ENCODE measurements at places on chromosomes 5 and 9.
A peak's percentile ranks its signal among the peaks of the same experiment; 100 is the strongest.

DNA sequence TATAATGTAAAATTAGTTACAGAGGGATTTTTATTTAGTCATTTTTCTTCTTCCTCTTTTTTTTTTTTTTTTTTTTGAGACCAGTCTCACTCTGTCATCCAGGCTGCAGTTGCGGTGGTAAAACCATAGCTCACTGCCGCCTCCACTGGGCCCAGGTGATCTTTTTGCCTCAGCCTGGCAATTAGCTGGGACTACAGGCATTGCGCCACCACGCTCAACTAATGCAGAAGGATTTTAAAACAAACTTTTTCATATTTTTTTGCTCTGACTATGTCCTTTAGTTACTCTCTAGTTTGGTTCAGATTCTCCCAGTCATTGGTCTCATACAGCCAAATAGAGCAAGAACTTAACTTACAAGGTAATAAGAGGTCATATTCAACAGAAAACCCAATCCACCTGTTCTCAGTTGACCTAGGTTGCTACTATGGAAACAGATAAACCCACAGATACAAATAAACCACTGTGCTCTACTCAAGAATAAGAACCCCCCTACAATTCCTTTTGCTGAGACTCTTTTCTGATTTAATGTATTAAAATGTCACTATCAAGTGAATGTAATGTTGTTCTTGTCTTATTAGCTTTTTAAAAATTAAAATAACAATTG is 50.1 kb upstream of the TTC39B start:
- no peak for DNase-seq

DNA sequence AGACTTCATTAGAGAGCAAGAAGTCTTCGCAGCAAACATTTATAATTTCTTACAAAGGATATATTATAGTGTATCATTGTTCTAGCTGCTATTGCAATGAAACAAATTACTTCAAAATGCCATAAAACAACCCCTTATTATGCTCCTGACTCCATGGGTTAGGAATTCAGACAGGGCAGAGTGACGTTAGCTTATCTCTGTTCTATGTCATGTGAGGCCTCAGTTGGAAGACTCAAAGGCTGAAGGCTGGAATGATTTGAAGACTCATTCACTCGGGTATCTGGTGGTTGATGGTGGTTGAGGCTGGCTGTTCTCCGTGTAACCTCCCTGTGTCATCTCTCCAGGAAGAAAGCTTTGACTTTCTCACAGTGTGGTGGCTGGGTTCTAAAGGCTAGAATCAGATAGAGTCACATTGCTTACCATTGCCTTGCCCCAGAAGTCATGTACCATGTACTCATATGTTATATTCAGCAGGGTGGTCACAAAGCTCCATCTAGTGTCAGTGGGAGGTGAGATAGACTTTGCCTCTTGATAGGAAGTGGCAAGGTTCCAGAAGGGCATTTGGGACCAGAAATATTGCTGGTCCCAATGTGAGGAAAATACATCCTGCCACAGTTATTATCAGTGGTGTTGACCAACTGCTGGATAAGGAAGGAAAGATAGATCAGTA is 226.9 kb downstream of the TMEM38B start:
- DNase-seq = no peak

DNA sequence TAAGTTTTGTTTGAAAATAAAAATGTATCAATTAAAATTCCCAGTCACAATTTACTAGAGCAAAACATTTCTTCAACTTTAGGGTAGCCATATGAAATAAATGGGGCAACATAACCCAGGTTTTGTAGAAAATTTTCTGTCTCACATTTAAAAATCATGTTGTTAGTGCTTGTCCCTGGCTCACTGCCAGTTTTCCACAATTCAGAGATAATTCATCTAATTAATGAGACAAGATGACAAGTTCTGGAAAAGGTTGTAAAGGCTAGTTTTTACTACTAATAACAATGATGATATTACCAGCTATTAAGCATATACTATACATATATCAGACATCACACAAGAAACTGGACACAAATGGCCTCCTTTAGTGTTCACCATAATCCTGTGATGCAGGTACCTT is 45.9 kb downstream of the MEGF9 start:
- no peak for DNase-seq

DNA sequence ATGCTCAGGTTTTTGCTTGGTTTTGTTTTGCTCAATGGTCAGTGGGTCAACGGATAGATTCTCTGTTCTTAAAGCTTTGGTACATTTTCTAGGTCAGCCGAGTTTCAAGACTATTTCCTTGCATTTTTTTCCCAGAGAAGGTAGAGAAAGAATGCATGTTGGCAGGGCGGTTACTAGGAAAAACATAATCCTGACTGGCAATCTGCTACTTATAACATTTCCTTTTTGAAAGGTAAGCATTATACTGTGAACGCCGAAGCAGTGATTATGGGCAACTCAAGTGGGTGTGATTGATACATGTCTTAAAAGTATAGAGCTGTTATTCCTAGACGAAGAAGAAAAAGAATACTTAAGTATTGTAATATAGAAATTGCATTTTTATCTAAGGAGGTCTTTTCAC is 273.2 kb downstream of the MAST4 start:
- DNase-seq = no peak

- DNase-seq = no peak
Observed at GRCh38 chr9:127237801-127238200, 26.8 kb upstream of the GARNL3 start.

GRCh38 chr9:137034039-137034708 is 2.3 kb upstream of the FUT7 start:
- DNase-seq = no peak

DNA sequence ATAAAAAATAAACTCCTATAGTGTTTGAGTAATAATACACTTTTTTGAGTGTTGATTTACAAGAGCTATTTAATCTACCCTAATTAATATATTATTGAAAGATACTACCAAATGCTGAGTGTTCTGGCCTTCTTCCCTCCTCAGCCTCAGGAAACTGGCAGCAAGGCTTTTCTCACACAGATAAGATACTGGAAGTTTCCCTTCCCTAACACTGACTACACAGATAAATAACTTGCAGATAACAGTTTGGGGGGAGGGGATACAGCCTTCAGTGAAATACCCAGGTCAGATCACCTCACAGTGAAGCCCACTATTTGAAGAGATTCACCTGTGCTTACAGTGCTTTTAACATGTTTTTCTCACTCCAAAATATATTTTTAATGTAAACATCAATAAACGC is 1.6 kb upstream of the NIPSNAP3A start:
- DNase-seq = no peak

DNA sequence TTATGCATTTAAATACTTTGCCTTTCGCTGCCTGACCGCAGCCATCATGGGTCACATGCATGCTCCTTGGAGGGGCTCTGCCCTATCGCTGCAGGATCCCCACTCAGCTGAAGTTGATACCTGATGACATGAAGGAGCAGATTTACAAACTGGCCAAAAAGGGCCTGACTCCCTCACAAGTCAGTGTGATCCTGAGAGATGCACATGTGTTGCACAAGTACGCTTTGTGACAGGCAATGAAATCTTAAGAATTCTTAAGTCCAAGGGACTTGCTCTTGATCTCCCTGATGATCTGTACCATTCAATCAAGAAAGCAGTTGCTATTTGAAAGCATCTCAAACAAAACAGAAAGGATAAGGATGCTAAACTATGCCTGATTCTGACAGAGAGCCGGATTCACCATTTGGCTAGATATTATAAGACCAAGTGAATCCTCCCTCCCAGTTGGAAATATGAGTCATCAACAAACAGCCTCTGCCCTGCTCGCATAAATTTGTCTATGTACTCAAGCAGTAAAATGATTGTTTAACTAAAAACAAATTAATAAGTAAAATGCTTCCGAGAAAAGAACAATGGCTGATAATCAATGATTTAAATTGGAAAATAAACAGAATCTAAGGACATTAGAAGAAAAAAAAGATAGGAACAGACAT is 41.6 kb upstream of the PPP2CA start:
- DNase-seq = peak; percentile 65

DNA sequence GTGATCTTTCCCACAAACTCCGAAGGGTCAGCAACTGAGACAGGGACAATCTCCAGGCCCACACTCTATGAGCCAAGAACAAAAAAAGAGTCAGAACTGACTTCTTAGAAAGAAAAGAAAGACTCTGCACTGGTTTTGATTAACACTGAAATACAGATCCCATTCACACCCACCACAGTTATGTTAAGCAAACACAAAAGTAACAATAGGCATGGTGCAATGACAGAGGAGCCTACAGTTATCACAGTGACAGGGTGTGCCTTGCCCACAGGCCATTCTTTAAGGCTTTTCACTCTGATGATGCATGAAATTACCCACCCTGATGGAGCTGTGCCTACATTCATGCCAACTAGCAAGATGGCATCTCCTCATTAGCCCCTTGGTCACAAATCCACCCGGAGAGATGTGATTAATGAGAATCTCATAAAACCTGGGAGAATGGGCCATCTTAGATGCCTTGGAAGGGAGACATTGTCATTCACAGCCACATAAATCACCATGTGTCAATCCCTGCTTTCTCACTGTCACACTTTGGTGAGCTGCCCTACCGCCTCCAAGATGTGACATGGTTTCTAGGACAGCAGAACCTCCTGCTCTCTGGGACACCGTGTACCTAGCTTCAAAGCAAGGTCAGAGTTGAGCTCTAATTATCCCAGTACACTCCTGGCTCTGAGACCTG is 27.6 kb upstream of the FSTL4 start:
- DNase-seq = no peak

DNA sequence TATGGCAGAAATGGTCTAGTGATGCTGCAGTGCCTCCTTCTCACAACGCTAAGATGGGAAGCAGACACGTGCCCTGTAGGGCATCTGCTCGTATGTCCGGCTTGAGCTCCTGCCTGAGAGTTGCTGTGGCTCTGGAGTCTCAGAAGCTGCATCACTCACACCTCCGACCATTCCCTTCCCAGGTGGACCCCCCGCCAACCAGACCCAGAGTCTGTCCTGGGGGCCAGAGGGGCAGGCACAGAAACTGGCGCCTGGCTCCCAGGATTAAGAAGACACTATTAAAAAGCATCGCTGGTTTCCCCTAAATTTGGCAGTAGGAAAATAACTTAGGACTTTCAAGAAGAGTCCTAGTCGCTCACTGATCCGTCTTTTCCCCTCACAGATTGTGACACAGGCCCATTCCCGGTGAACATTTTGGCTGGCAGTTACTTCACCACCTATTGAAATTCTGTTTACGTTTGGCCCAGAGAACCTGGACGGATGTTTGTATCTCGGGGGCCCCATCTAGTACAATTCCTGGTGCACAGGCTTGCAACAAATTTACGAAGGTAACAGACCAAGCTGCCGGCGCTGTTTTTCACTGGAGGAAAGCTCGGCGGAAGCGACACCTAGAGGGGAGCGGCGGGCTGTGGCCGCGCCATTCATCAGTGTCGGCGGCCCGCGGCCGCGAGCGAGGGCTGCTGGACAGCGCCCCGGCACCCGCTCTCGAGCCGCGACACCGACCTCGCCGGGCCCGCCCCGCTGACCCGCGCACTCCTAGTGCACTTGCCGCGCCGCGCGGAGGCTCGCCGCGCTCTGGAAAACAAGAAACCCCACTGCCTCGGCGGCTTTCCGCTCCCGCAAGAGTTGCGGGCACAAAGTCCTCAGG is 1.6 kb downstream of the FSTL4 start:
- peak; percentile 36 for DNase-seq

- no peak for DNase-seq
Observed at GRCh38 chr9:5466766-5467165, 16.4 kb downstream of the CD274 start.

DNA sequence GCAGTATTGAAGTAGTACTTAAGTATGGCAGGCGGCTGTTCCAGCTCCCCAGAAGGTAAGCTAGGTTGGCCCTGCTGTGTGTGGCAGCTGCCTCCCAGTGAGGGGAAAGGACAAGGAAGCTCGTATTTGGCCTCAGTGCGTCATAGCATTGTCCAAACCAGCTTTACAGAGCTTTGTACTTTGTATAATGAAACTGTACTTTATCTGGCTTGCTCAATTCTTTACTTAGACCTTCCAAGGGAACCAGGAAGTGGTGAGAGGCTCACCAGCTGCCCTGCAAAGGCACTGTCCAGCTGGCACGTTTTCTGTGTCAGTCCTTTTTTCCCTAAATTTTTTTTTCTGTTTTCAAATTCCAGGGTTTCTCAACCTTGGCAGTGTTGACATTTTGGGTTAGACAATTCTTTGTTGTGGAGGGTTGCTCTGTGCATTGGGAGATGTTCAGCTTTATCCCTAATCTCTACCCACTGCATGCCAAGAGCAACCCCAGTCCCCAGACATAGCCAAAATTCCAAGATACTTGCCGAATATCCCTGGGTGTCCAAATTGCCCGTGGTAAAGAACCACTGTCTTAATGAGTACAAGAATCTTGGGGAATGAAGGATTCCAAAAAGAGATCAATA is 474.5 kb downstream of the LRRC70 start:
- no peak for DNase-seq

- no peak for DNase-seq
Observed at GRCh38 chr9:137349471-137350033, 47.5 kb upstream of the NRARP start.

GRCh38 chr9:120412425-120412951 is 167.5 kb downstream of the CDK5RAP2 start:
- DNase-seq = no peak

GRCh38 chr9:113026200-113026599 is 14.2 kb upstream of the ZNF883 start:
- DNase-seq = peak; percentile 7

- peak; percentile 60 for DNase-seq
Observed at GRCh38 chr5:105508519-105508918, 1945.9 kb upstream of the NUDT12 start.

DNA sequence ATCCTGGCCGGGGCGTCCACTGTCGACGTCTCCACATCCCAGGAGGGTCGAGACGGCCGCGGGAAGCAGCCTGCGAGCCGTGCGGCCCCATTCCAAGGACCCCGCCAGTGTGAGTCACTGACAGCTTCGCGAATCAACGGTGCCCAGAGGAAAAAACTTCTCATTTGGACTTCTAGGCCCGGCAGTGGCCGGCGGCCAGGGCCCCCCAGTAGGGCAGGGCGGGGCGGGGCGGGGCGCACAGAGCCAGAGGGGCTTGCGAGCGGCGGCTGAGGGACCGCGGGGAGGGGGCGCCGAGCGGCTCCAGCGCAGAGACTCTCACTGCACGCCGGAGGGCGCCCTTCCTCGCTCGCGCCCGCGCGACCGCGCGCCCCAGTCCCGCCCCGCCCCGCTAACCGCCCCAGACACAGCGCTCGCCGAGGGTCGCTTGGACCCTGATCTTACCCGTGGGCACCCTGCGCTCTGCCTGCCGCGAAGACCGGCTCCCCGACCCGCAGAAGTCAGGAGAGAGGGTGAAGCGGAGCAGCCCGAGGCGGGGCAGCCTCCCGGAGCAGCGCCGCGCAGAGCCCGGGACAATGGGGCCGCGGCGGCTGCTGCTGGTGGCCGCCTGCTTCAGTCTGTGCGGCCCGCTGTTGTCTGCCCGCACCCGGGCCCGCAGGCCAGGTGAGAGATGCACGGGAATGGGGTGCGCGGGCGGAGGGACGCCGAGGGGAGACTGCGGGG is at the start of gene F2R:
TSS of gene F2R (plus strand) at position 391 of the 720 bp plus-strand sequence. CDS start at position 573, 182 bp downstream.
- DNase-seq = peak; percentile 84

GRCh38 chr9:95788021-95788420 is 87.5 kb upstream of the ERCC6L2 start:
- DNase-seq = no peak

- DNase-seq = no peak
Observed at GRCh38 chr9:91143642-91144041, 218.1 kb downstream of the AUH start.

DNA sequence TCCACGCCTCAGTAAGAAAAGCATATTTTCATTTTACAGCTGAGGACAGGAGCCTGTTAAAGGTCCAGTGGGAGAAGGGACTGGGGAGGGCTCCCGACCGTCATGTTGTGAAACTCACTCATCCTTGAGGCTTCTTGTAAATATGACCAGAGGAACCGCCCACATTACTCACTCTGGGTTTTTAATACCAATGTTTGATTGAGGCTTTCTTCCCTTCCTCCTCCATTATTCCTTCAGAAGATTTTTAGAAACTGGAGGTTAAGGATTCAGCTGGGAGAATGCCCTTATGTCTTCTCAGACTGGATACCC is 61.4 kb upstream of the GLRX start:
- DNase-seq = peak; percentile 64

All from ELR (cell line).